ENCODE measurements at places on chromosomes 16 and 17.

DNA sequence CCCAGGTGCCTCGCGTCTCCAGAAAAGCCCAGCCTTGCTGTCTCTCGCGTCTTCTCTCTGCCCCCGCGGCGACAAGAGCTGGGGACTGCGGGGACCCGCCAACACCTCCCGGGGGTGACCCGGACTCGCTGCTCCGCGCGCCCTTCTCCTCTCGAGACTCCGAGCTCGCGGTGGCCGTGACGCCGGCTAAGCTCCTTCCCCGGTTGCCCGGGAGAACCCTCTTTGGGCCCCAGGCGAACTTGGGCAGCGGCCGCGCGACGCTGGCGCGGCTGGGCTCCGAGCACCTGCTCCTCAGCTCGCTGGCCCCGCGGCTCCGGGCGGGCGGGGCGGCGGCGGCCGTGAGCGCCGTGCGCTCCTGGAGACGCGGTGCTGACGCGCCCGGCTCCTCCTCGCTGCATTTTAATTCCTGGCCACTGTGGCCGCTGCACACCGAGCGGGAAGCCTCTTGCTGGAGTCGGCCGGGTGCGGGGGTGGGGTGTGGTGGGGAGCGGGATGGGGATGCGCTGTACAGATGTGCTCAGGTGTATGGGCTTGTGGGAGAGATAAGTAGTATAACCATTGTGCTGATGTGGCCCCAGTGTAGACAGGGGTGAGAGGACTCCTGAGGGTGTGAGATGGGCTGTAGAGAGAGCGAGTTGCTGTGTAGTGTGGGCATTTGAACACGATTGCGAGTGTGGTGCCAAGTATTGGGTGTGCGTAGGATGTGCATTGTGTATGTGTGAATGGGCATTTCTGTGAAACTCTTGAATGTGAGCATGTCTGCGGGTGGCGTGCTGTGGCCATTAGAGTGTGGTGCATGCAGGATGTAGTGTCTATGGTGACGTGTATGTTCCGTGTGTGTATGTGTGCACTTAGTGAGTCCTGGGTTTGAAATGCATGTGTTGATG, at the start of gene ASIC2:
TSS of gene ASIC2 (minus strand) at position 315 of the 887 bp plus-strand sequence.
- DNase-seq = peak; percentile 78

DNA sequence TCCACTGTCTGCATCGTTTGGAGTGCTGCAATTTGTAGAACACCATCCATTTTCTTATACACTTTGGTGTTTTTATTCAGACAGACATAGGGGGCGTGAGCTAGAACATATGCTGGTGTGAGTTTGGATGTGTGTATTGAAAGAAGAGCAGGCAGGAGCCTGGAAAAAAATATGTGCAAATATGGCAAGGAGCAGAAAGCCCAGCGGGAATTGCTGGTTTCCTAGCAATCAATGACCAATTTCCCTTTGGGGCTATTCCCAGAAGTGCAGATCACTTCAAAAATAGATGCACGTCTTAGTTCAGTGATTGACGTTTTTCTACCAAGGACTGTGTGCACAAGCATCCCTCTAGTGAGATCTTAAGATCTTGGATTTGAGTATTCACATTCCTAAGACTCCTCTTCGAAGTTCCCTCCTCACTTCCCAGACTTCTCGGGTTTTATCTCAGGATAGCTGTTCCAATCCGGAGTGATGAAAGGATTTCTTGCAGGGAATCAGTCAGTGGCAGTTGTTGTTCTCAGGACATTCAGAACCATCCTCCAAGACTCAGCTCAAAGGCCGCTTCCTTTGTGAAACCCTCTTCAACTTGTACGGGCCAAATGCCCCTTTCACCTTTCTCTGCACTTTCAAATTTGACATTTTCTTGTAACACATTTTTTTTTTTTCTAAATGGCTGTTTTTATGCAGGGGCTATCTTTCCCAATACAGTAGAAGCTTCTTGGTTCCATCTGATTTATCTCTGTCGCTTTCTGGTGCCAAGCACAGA, 268.7 kb upstream of the ASIC2 start:
- DNase-seq = no peak

- DNase-seq = no peak
These were observed 108.8 kb downstream of the CCDC182 start for GRCh38 chr17:57636274-57636673.

DNA sequence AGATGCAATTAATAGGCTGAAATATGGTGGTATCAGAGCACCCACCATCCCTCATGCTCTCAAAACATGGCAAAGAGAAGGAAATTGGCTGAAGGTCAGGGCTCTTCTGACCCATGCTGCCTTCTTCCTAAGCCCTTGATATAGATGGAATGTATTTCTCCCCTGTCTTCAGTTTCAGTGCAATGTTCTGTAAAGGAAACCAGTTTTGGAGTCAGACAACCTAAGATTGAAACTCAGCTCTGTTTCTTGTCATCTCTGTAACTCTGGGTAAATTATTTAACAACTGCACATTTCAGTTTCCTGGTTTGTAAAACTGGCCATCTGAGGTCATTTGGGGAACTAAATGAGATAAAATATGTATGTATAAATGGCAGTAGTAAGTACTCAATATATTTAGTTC, 243.9 kb downstream of the CA10 start:
- peak; percentile 14 for DNase-seq

- DNase-seq = no peak
These were observed 36.9 kb downstream of the SOST start for GRCh38 chr17:43721537-43722268.

GRCh38 chr17:67290711-67291291, 45.8 kb upstream of the HELZ start:
- no peak for DNase-seq

DNA sequence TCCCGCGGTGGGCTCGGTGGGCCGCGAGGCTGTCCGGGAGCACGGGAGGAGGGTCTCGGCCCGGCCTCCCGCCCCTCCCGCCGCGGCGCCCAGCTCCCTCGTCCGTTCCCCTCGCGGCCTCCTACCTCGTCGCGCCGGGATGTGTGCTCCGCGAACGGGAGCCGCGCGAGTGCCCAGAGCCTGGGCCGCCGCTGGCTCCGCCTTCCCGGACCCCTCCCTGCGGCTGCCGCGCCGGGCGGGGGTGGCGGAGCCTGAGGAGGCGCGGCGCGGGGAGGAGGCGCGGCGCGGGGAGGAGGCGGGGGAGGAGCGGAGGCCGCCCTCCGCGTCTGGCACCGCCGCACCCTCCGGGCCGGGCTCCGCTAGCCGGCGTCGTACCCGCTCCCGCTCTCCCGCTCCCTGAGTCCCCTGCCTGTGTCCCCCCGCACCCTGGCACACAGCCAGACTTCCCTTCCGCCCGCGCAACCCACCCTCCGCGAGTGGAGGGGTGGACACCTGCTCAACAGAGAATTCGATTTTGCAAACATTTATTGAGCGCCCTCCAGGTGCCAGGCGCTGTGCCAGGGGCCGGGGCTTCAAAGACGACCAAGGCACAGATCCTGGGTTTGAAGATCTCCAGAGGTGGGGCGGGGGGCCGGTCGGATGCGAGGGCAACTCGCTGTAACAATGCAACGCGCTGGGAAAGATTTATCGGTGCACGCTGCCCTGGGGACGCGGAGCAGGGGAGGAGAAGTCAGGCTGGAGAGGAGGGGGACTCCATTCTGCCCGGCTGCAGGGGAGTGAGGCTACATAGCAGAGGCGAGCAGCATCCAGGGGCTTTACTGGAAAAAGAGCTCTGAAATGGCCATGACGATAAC, at the start of gene MPP3:
TSS of gene MPP3 (minus strand) at position 171 of the 854 bp plus-strand sequence. CDS start 1,240 bp downstream, outside the sequence.
- peak; percentile 76 for DNase-seq

- DNase-seq = no peak
These were observed 33.6 kb downstream of the TEKT5 start for GRCh38 chr16:10660950-10661635.

DNA sequence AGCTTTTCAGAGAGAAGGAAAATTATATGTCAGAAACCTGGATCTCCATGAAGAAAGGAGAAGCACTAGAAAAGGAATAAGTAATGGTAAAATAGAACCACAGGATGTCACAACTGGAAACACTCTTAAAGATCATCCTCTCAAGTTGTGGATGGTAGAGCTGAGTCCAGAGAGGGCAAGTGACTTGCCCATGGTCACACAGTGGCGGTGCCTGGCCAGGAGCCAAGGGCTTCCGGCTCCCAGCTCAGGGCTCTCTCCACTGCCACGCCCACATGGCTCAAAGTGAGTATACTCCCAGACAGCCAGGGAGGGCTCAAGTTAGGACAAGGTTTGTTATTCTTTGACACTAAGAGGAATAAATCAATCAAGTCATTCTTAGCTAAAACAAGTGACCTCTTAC, 159.8 kb downstream of the COPRS start:
- DNase-seq = peak; percentile 10

DNA sequence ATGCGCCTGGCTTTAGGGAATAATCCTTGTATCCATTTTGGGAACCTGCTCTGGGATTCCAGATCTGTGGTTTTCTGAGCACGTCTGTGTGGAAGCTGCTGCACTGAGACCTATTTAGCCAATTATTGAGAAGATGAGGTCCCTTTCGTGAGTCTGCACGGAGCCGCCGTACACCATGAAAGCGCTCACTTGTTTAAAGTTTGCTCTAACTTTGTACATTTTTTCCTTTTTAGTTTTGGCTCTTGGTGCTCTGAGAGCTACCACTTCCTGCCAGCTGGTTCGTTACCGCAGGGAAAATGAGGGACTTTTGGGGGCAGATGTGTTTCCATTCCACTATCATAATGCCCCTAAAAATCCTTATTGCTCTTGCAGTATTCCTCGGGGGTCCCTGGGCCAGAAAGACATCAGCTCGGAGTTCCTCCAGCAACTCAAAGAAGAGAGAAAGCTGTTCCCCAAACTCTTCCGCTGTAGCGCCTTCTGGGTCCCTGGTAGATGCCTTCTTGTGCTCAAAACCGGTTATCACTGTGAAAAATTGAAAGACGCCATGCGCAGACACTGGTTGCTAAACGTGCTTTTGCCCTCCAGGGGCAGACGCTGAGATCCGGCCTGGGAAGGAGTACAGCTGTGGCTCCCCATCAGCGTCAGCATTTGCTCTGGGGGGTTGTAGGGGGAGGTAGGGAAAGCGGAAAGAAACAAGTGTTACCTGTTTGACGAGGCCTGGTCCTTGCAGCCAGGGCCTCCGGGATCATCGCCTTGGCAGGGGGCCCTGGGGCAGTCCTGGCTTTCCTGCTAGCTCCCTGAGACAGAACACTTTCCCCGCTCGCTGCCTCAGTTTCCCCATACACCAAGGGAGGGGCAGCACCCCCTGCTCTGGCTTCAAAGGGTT, 238.1 kb downstream of the MRTFB start:
- DNase-seq = peak; percentile 56

DNA sequence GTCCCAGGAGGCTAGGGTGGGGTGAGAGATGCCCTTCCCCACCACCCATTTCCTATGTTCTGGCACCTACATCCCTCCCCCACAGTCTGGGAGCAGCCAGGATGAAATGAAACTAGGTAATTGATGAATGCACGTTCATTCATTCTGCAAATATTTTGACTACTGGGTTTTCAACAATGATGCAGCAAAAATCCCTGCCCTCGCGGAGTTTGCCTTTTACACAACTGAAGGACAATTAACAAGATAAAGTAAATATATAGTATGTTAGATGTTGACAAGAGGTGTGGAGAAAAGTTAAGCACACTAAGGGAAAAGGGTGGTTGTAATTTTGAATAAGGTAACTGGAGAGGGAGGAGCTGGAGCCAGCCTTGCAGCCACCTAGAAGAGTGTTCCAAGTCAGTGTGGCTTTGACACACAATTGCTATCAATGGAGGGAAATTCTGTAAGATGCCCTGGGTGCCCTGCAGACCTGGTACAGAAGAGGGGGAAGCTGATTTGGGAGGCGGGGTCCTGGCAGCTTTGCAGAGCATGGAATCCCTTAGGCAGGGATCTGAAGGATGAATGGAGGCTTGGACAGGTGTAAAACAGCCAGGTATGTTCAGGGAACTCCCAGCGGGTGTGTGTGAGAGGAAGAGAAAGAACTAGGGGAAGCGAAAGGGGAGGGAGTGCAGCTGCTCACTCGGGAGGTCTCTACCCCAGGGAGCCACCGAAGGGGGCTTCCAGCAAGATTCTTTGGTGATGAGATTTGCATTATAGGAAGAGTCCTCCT, 2.5 kb downstream of the TMEM92 start:
- DNase-seq = no peak

GRCh38 chr16:9091867-9092281, 430 bp downstream of the HAPSTR1 start:
- peak; percentile 43 for DNase-seq

DNA sequence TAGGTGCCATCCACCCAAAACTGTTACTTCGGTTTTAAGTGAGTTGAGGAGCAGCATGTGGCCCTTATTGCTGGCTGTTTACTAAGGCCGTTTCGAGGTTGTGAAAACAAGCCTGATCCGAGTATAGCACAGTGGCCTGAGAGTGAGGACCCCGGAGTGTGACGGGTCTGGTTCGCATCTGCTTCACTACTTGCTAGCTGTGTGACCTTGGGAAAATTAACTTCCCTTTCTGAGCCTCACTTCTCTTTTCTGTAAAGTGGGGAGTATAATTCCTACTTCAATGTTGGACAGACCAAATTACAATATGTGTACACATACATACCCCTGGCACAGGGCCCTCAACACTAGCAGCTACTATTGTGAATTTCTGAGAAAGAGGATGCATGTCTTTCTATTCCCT, 11.7 kb upstream of the HEATR6 start:
- no peak for DNase-seq

- peak; percentile 38 for DNase-seq
These were observed 857 bp upstream of the STAT5A start for GRCh38 chr17:42287305-42287976.
